ENCODE measurements at places on chromosomes 5 and 9.

GRCh38 chr9:27308691-27309390, 11.9 kb upstream of the EQTN start:
- no peak for DNase-seq

GRCh38 chr5:127338501-127338900, 47.9 kb downstream of the MEGF10 start:
- no peak for DNase-seq

DNA sequence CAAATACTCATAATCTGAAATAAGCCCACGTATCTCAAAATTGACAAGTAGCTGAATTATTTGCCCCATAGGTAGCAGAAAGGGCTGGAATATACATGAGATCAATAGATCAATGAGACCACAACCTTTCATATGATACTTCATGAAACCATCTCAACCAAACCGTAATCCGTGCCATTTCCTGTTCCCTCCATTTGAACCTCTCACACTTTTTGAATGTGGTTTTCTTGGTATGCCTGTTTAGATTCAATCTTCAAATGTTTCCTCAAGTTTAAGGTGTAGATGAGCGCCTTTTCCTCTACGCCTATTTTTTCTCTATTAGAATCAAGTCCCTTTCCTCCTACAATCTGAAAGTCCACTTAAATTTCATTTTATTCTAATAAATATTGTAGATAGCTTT, 805.5 kb downstream of the EFNA5 start:
- DNase-seq, result no peak

DNA sequence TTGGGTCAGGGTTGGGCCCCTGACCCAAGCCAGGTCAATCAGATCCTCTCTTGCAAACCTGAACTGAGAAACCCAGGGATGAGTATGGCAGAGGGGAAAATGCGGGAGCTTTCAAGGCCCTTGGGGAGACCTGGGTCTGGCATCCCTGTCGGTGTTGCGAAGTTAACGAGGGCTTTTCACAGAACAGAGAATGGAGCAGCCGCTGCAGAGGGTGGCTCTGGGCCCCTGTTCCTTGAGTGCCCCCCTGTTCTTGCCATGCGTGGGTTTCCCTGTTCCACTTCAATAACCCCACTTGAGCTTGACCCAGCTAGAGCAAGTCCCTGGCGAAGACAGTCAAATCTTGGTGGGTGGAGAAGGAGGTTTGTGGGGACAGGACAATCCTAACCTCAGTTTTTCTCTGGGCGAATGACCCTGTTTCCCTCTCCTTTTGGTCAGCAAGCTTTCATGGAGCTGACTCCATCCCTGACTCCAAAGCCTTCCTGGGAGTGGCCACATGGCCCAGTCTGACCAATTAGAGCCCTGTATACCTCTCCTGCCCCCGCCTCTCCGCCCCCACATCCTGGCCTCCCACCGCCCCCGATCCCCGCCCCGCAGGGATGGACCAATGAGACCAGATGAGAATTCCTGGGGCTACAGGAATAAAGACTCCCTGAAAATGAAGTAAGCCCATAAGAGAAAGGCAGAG, 2.9 kb upstream of the VDAC1 start:
- DNase-seq, result no peak

DNA sequence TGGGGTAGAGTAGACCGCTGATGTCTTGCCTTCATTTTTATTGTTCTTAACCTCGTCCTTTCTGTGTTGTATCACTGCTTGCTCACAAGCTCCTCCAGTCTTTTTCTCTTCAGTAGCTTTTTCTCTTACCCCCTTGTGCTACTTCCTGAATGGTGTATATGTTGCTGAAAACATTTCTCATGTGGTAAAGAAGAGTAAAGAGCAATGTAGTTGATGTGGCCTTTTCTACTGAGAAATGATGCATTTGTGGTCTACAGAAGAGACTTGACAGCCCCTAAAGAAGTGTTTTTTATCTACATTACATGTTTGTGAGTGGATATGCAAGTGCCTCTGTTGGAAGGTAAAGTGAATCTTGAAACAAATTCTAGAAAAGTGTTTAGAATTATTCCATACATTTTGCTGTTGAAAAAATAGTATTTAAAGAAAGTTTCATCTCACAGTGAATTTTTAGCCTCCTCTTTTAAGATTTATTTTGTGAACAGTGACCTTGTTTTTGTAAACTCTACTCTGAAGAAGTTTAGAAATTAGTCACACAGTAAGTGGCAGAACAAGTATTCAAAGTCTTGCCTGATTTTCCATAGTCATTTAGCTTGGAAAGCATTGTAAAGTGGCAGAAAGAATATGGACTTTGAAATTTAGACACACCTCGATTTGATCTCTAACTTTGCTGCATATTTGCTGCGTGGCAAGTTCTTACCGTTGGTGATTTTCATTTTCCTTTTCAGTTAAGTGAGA, 17.4 kb downstream of the CDC42SE2 start:
- DNase-seq, result no peak

- no peak for DNase-seq
Observed at GRCh38 chr9:17843236-17843635, 264.4 kb downstream of the SH3GL2 start.

DNA sequence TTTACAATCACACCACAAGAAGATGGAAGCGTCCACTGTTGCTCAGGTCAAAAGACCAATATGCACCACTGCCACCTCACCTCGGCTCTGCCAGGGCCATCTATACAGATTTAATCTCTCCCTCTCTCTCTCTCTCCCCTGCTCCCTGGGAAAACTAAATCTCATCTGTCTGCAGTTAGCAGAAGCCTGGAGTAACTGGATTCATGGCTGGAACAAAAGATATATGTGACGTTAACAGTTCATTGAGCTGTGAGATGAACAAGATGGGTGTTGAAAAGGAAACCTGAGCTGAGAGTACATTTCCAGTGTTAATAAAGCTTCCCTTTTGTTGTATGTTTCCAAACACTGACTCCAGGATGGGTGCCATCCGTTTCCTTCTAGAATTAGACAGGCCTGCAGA, 369.7 kb downstream of the CDK5RAP2 start:
- DNase-seq, result no peak

GRCh38 chr5:71482132-71482531, 26.7 kb downstream of the BDP1 start:
- DNase-seq, result no peak

GRCh38 chr9:115733318-115734110, 420.1 kb upstream of the PAPPA start:
- no peak for DNase-seq

DNA sequence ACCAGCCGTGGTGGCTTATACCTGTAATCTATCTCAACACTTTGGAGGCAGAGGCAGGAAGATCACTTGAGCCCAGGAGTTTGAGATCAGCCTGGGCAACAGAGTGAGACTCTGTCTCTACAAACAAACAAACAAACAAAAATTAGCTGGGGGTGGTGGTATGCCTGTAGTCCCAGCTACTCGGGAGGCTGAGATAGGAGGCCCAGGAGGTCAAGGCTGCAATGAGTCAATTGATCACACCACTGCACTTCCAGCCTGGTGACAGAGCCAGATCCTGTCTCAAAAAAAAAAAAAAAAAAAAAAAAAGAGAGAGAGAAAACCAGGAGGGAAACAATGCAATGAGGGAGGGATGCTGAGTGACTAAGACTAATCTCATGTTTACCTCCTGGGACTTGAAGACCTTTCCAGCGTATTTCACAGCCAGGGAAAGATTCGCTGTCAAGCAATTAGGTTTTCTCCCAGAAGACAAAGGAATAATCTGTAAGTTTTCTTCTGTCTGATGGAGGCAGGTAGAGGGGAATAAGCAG, 51.1 kb upstream of the MIER3 start:
- DNase-seq, result no peak

DNA sequence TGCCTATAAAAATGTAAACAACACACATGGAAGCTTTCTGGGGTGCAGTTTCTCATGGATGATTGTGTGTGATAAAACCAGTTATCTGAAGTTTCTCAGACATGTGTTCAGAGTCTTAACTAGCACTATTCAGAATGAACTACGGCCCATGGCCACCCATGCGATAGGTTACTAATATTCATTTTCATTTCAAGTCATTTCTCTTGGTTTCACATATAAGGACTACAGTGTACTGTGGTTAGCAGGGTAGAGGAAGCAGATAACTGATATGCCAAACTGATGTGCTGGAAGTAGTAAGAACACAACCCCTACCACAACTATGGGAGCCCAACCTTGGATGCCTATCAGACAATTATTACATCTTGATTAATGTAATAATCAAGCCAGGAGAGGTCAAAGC, 372.1 kb downstream of the DTWD2 start:
- DNase-seq, result no peak

DNA sequence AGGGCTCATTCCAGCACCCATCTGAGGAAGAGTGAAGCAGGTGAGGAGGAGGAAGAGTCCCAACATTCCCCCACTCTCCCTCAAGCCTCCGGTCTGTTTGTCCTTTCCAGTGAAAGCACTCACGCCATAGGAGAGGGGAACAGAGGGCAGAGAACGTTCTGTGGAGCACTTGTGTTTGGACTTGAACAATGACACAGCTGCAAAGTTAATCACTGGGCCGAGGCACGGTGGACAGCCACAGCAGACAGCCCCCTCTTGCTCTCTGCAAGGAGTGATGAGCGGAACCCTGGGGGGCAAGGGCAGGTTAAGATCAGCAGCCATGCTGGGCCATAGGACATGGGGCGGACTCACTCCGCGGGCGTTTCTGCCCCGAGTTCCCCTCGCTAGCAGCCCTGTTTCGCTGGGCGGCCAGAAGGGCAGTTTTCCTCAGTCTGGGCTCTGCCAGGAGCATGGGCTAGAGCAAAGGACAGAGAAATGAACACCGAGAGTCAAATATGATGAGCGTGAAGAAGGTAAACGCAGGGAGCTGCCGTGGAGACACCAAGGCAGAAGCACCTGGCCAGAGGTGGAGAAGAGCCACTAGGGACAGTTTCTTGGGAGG, 185.7 kb downstream of the GAPVD1 start:
- no peak for DNase-seq

GRCh38 chr9:2345013-2345412, 276.6 kb upstream of the VLDLR start:
- DNase-seq, result no peak

- DNase-seq, result no peak
Observed at GRCh38 chr5:96641368-96642280, 20.6 kb upstream of the CAST start.

- DNase-seq, result no peak
Observed at GRCh38 chr9:132136151-132136780, 25.6 kb upstream of the NTNG2 start.

DNA sequence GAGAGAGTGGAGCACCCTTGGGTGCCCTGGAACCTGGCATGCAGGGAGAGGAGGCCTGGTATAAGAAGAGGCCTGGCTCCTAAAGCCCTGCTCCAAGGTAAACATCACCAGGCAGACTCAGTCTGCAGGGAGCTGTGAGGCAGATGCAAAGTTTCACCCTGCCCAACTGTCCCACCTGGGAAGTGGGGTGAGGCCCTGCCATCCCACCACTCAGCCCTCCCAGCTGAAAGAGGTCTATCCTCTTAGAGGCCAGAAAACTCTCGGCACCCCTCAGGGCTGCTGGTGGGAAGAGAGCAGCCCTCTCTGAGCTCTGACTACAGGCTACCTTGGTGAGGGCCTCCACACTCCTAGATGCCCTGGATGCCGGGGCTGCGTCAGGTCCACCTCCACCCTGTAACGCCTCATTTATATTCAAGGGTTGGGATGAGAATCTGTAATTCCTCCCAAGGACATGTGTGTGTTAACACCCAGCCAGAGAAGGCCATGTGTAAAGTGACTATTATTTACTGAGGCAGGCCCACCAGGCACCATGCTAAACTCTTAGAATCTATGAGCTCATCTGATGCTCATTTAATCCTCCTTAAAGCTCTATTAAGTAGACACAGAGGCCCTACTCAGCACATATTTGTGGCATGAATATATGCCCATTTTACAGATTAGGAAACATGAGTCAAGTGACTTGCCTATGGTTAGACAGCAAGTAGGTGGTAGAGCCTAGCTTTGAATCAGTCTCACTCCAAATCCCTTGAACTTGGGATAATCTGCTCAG, 205.9 kb downstream of the FSTL4 start:
- DNase-seq, result no peak

- DNase-seq, result no peak
Observed at GRCh38 chr5:146151970-146152369, 30.5 kb downstream of the LARS1 start.

GRCh38 chr9:90393365-90394152, 249.1 kb downstream of the DIRAS2 start:
- DNase-seq, result no peak

- no peak for DNase-seq
Observed at GRCh38 chr5:40033009-40033408, 608.2 kb upstream of the DAB2 start.

DNA sequence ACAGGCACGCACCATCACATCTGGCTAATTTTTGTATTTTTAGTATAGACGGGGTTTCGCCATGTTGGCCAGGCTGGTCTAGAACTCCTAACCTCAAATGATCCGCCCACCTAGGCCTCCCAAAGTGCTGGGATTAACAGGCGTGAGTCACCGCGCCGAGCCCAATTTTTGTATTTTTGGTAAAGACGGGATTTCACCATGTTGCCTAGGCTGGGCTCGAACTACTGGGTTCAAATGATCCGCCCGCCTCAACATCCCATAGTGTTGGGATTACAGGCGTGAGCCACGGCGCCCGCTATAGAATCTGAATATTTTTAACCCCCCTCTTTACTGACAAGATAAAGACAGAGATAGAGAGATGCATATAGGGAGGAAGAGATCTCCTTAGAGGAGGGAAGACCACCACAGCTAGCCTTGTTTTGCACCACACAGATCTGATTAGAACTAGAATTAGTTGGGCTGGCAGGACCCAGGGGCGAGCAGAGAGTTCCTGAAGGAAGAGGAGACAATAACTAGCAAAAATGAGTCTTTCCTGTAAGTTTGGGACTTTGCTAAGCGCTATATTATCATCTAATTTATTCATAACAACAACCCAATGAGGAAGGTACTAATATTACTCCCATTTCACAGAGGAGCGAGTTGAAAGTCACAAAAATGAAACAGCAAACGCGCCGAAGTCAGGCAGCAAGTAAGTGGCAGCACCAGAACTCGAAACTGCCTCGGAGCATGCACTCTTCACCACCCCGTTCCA, 1.5 kb upstream of the ANKHD1 start:
- DNase-seq, result no peak

DNA sequence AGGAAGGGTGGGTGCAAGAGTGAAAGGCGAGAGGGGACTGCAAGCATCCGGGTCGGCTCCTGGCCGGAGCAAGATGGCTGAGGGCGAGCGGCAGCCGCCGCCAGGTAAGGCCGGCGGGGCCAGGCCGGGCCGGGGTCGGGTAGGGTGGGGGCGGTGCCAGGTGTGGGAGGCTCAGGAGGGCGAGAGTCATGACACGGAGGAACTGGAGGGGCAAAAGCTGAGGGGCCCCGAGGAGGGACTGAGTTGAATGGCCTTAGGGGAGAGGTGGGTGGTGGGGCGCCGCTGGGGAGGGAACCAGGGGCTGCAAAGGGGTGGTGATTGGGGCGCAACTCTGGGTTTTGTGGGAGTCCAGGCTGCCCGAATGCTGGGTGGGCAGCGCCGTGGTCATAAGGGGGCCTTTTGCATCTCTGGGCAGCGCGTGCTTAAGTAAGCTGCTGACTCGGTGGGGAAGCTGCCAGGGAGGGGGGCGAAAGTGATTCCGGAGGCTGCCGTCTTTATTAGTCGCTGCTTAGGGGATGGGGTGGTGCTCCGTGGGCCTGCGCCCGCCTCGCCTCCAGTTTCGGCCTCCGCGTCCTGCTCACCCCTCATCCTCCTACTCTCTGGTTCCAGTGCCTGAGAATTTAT, 425 bp downstream of the PTPA start:
- no peak for DNase-seq
